COR-L47 (cell line): ENCODE measurements at places on chromosomes 4 and X.

- no peak for DNase-seq
These were observed 439.8 kb upstream of the NR3C2 start for GRCh38 chr4:148881860-148882643.

DNA sequence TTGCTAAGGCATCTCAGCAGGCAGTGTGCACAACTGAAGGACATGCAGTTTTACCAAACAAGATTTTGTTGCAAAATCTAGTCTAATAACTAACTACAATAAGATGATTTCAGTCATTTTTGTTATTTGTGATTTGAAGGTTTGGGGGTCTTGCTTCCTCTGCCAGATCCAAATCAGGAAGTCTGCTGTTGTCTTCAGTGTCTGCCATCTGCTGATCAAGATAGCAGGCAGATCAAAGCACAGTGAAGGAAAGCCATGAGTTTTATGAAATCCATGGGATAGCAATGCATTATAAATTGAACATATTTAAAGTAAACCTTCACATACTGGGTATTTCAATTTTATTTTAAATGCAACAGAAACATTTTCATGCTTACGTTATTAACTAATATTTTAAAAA lies 169.1 kb upstream of the ETNPPL start:
- no peak for DNase-seq

- DNase-seq, result no peak
These were observed 20.0 kb downstream of the BEX4 start for GRCh38 chrX:103234869-103235268.

DNA sequence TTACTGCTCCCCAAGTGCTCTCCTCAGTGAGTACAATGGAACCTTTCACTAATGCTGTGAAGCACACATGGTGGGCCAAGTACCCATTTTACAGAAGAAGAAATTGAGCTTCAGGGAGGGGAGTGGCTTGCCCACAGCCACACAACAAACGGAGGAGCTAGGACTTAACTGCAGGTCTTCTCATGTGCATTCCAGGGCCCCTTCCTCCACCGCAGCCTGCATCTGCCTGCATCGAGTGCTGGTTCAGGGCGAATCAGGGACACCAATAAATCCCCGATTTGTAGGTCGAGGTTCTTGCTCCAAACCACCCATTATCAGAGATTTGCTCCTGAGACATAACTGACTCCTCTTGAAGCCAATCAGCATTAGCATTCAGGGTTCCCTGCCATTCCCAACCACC lies 100.9 kb downstream of the MAMLD1 start:
- DNase-seq, result no peak

DNA sequence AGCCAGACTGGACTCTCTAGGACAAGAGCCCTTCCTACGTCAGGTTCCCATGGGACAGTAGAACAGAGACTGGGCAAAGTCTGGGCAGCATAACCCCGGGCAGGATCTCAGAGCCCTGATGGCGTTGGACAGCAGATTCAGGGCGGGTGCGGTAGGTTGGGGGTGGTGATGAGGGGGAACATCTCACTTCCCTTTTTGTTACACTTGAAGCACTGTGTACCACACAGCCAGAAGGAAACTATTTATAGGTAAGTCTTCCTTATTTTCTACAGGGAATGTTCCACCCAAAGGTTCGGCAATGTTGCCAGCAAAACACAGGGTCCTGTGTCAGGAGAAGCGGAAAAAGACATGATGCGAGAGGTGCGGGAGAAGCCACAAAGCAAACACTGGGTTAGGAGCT lies 54.3 kb downstream of the TSC22D3 start:
- no peak for DNase-seq

- no peak for DNase-seq
These were observed 50.8 kb upstream of the SLC16A2 start for GRCh38 chrX:74370487-74370886.

DNA sequence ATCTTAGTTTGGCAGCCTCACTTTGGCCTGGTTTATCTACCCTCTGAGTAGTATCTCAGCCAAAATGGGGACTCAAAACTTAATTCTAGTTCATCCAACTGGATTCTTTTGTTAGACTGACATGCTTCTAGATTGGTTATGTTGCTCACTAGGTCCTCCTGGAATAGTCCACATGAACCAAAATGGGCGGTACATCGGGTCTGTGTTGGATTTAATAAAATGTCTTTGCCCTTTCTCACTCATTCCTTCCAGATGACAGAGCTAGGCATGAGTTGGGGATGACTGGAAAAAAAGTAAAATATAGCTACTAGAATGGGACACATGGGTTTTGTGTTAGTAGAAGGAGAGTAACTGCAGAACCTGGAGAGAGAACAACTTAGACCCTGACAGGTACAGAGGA lies 247.9 kb downstream of the CCSER1 start:
- no peak for DNase-seq

DNA sequence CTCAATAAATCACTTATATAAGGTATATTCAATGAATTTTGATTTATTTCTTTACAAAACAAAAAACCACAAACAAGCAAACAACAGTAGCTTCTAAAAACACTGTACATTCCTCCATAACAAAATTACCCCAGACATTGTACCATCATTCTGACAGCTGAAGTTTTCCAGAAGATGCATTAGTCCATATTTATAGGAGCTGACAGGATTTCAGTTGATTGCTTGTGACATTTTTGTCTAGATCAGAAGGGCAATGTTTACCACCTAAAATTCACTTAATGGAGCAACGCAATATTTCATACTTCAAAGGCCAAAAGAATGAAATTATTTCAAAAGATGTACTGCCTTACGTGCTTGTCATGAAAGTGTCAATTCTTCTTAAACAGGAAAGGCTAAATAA lies 167.0 kb downstream of the ATP10D start:
- no peak for DNase-seq

GRCh38 chr4:117326091-117326490 lies 240.7 kb upstream of the TRAM1L1 start:
- no peak for DNase-seq

- DNase-seq, result no peak
These were observed 181.1 kb upstream of the PRPS2 start for GRCh38 chrX:12610079-12610478.
